ENCODE measurements at places on chromosomes 1 and 21. TPM values are rescaled to one million over a fixed set of nuclear protein-coding genes. Genes with fewer than 3 reads are reported as not detected.

Gene DRAXIN
- total RNA-seq, result not detected

Gene OLFML3
- total RNA-seq, result 0.64 TPM

Gene PLXNA2
- 0.62 TPM for total RNA-seq

Gene TMEM9
- 12.1 TPM for total RNA-seq

Gene C1orf74
- 0.27 TPM for total RNA-seq

Gene KRTAP19-6
- total RNA-seq, result not detected

Gene STUM
- total RNA-seq, result not detected

Gene TFAP2E
- 5.1 TPM for total RNA-seq

Gene ASAP3
- 2.3 TPM for total RNA-seq

Gene ZCCHC17
- 14.3 TPM for total RNA-seq

Gene NBPF4
- total RNA-seq, result not detected

Gene DMRTA2
- not detected for total RNA-seq

Gene REG4
- not detected for total RNA-seq

Gene GSTM1
- total RNA-seq, result 18.7 TPM

Gene FAM177B
- not detected for total RNA-seq

Gene RXRG
- total RNA-seq, result not detected

Gene MTF2
- 53.0 TPM for total RNA-seq

Gene ANGPTL7
- not detected for total RNA-seq

Gene LDLRAD1
- total RNA-seq, result not detected

Gene SV2A
- 3.3 TPM for total RNA-seq

Gene NBPF20
- total RNA-seq, result 9.0 TPM

Gene MAN1C1
- 15.1 TPM for total RNA-seq

Gene AGPAT3
- total RNA-seq, result 67.8 TPM

Gene EGLN1
- 18.4 TPM for total RNA-seq

Gene CHODL
- total RNA-seq, result not detected

Gene CD53
- 397 TPM for total RNA-seq

Gene BGLAP
- 1.1 TPM for total RNA-seq

Gene ACADM
- total RNA-seq, result 12.6 TPM

Gene CRNN
- total RNA-seq, result not detected

Gene SIPA1L2
- total RNA-seq, result 0.22 TPM

Gene TCHH
- total RNA-seq, result not detected

Gene SLAMF7
- 0.76 TPM for total RNA-seq

Gene GUCA2B
- not detected for total RNA-seq

Gene ZMYM4
- 27.2 TPM for total RNA-seq

Gene LHX8
- total RNA-seq, result not detected

Gene CD48
- total RNA-seq, result 290 TPM

Gene BNIPL
- total RNA-seq, result 0.94 TPM

Gene RSPH1
- 0.25 TPM for total RNA-seq

Gene VANGL1
- total RNA-seq, result 3.6 TPM

Gene KRTAP26-1
- total RNA-seq, result not detected

Gene AADACL3
- total RNA-seq, result not detected

Gene TEDDM1
- total RNA-seq, result not detected

Gene CYP4B1
- not detected for total RNA-seq

Gene ADORA1
- total RNA-seq, result not detected

Gene C21orf58
- 5.2 TPM for total RNA-seq

Gene GNG4
- not detected for total RNA-seq

Gene NUP210L
- 0.10 TPM for total RNA-seq
